ENCODE measurements at places on chromosomes 1 and 21.

- DNase-seq = no peak
Observed at GRCh38 chr1:208117826-208118225, 126.4 kb downstream of the PLXNA2 start.

DNA sequence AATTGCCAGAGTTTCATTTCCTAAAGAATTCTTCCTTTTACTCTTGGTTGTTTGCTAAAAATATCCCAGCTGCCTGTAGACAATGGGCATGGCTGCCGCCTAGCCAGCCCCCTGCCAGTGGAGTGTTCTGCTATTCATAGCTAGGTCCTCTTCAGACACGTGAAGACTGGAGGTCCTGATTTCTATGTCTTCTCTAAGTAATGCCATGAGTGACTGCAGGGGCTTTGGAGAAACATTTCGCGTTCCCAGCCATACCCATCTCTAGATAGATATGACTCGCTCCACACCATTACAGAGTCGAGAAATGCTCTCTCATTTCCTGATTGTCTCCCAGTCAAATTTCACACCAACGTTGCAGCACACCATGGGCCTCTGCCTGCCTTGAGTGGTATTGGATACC is 99.5 kb upstream of the BACE2 start:
- no peak for DNase-seq

- no peak for DNase-seq
Observed at GRCh38 chr1:33111965-33112364, 31.0 kb downstream of the AZIN2 start.

DNA sequence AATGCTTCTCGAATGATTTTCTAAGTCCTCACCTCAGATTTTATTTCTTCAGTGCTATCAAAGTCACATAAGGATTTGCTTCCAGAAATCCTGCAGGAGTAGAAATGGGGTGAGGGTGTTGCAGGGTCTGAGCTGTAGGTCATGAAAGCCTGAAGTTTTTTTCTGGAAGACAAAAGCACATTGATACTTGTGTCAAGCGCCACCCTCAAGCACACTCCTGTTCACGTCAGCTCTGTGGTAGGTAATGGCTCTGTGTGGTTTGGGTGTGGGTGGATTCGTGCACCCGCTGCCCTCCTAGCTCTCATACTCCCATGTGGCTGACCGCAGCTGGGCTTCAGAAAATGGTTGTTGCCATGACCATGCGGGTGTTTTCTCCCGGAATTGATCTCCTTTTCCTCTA is 39.9 kb downstream of the AKNAD1 start:
- DNase-seq = no peak

GRCh38 chr1:208025031-208025430 is 114.1 kb upstream of the CD34 start:
- DNase-seq = no peak

DNA sequence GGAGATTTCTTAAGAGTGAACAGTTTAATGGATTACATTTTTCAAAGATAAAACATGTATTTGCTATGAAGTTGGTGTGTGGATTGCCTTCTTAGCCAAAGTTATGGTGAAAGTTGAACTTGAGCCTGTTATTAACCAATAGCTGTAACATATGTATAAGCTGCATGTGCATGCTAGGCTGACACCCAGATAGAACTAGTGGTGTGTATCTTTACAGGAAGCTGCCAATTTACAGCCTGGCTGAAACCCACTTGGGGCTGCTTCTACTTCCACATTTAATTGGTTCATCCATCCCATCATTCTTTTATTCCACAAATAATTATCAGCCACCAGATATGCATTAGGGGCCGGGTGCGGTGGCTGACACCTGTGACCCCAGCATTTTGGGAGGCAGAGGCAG is 3.3 kb downstream of the PLA2G5 start:
- DNase-seq = no peak

DNA sequence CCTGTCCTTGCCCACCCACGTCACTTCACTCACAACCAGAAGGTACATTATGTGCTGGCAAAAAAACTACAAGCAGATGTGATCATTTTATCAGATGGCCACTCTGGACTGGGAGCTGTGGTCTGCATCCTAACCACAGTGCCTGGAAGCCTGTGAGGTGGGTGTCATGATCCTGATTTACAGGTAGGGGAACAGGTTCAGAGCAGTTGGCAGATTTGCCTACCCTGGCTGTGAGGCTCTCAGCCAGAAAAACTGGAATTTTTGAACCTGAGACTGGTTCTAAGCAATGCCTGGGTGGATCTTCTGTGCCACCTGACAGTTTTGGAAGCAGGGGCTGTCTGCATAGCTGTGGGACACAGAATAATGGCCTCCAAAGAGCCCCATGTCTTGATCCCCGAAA is 150.8 kb downstream of the SYF2 start:
- no peak for DNase-seq

DNA sequence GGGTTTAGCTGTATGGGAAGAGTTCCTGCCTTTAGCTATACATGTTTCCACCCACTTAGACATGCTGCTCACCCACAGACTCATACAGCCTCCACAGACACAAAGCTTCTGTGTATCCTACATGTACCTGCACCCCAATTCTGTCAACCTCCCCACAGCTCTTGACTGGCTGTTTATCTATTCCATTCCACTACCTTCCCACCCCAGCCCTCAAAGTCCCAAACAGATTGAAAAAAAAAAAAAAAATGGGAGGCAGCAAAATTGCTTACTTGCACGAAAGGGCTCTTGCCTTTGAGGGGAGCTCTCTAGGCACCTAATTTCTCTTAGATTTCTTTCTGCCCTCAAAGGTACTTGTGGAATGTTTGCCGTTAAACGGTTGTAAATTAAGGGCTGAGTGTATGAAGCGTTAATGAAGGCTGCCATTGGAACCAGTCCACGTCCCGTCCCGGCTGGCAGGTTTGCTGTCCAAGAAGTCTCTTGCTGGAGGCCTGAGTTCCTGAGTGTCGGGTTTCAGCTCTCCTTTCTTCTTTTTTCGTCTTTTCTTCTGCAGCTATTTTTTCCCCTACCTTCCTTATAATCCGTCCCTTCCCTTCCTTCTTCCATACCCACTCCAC is 43.6 kb downstream of the PBX1 start:
- DNase-seq = no peak

- DNase-seq = no peak
Observed at GRCh38 chr1:61981870-61982660, 212.6 kb upstream of the L1TD1 start.

GRCh38 chr1:6052543-6053205 is 7.0 kb downstream of the KCNAB2 start:
- no peak for DNase-seq

DNA sequence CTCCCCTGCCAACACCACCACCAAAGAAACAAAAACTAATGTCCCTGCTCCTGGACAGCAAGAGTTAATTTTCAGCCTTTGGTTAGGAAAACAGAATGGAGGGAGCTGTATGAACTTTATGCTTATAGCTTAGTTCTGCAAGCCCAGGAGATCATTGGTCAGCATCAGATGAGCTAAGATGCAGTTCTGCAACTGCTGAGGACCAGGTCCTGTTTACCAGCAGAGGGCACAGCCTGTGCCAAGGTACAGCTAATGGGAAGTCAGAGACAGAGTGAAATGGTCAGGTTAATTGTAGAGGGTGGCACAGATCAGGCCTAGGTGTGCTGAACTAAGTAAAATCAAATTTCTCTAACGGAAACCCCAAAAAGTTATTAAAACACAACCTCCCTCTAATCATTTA is 161.3 kb downstream of the ROR1 start:
- no peak for DNase-seq

DNA sequence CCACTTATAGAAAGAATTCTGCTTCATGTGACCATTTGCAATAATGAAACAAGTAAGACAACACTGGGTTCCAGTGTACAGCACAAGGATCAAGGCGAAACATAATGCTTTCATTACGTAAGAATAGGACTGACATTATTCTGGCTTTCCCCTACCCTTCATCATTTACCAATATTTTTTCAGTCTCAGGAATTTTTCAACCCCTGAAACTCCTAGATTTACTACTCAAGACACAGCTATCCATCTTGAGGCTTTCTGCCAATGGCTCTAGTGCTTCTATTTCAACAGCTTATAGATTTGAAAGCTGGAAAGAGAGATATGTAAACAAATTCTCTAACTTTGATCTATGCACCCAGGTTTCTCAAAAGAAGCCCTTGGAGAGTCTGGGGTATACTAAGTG is 48.4 kb downstream of the WLS start:
- DNase-seq = no peak

DNA sequence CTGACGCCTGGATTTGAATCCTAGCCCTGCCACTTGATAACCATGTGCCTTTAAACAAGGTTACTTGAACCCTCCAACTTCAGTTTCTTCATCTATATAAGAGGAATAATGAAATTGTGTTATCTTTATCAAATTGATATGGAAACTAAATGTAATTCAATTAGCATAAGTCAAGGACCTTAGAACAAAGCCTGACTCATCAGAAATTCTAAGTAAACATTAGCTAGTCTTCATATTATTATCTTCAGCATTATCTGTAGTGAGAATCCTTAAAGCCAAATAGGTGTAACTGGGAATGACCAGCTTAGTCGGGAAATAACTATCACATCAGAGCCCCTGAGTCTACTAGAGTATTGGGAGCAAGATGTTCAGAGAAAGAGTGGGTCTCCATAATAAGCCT is 6.6 kb downstream of the SELL start:
- DNase-seq = no peak

GRCh38 chr1:223109581-223110026 is 33.4 kb downstream of the TLR5 start:
- DNase-seq = no peak

GRCh38 chr1:9724706-9725476 is 73.4 kb downstream of the PIK3CD start:
- DNase-seq = no peak

GRCh38 chr1:79982211-79982610 is 975.7 kb upstream of the ADGRL4 start:
- DNase-seq = no peak

GRCh38 chr1:181514298-181515290 is 31.3 kb downstream of the CACNA1E start:
- peak; percentile 58 for DNase-seq

DNA sequence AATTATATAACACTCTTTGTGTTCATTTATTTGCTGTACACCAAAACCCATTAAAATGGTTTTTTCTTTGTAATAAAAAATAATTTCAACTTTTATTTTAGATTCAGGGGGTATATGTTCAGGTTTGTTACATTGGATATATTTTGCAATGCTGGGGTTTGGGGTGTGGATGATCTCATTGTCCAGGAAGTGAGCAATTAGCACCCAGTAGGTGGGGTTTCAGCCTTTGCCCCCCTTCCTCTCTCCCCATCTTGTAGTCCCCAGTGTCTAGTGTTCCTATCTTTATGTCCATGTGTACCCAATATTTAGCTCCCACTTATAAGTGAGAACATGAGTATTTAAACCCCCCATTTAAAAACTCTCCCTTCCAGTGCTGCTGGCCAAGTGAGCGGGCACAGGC is 184.6 kb downstream of the RHOU start:
- no peak for DNase-seq

GRCh38 chr1:179026813-179027669 is 1.3 kb downstream of the FAM20B start:
- DNase-seq = no peak

- peak; percentile 54 for DNase-seq
Observed at GRCh38 chr1:207424570-207425131, 29.5 kb upstream of the CR2 start.

DNA sequence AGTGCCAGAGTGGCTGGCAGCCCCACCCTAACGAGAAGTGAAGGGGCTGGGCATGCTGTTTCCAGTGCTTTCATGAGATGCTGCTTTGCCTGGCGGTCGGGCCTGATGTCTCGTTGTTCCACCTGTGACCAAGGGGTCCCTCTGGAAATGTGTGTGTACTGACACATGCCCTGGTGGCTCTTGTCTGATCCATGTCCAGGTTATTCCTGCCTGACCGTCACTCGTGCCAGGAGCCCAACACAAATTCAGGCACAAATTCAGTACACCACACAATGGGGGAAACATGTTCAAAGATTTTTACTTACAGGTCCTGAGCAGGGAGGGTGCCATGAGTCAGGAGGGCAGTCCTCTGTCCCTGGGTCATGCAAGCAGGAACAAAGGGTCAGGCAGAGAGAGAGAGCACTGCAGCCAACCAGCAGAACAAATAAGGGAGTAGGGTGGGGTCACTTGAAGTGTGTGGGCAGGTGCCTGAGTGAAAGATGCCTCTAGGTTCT is 76.3 kb downstream of the ADARB1 start:
- DNase-seq = no peak

- no peak for DNase-seq
Observed at GRCh38 chr1:62241371-62242131, 46.9 kb downstream of the L1TD1 start.

DNA sequence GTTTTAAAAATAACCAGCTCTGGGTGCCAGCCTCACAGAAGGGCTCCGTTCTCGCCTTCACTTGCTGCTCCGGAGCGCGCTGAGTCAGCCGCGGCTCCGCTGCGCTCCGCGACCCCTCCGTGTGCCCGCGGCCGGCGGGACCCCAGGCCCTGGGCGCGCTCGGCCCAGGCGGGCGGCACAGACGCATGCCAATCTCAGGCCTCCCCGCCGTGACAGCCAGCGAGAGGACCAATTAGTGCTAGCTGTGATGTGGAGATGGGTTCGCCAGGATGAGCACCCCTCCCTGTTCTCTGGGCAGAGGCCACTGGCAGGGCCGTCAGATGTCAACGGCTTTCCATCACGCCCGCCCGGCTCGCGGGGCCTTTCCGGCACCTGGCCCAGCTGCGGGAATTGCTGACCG is 293.8 kb downstream of the SPATA17 start:
- DNase-seq = no peak

DNA sequence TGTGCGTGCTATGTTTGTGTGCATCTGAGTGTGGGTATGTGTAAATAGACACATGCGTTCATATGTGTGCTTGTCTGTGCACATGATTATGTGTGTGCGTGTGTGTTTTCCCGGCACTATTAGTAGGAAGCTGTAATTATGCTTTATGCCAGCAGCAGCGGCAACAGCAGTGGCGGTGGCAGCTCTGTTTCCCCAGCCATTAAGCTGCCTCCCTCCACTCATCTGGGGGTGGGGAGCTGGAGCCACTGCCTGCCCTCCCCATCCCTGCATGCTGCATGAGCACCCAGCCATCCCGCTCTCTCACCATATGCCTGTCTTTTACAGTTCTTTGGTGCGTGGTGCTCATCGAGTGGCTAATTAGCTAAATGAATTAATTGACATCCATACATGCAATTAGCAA is 30.5 kb upstream of the ACOT11 start:
- DNase-seq = no peak

DNA sequence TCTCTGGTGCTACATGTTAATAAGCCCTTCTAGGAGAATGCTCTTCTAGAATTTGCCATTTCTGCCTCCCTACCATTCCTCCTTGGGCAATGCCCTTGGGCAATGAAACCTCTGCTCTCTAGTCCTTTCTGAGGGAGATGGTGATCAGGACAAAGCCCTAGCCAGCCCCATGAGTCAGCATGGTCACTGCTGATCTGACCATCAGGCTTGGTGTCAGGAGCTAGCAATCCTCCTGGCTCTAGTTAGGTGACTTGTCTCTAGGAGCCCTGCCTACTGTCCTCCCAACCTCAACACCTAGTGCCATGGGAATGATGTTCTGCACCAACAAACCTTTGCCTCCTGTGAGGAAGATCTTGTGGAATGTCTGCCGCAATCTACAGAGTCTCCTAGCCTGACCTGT is 89.8 kb downstream of the NMNAT2 start:
- no peak for DNase-seq
